ENCODE measurements at places on chromosomes 6 and 20.

GRCh38 chr6:6588064-6588923 lies at the start of gene LY86:
TSS of gene LY86 (plus strand) at chr6:6588720. CDS start at chr6:6588735, 15 bp downstream.
- no peak for DNase-seq

DNA sequence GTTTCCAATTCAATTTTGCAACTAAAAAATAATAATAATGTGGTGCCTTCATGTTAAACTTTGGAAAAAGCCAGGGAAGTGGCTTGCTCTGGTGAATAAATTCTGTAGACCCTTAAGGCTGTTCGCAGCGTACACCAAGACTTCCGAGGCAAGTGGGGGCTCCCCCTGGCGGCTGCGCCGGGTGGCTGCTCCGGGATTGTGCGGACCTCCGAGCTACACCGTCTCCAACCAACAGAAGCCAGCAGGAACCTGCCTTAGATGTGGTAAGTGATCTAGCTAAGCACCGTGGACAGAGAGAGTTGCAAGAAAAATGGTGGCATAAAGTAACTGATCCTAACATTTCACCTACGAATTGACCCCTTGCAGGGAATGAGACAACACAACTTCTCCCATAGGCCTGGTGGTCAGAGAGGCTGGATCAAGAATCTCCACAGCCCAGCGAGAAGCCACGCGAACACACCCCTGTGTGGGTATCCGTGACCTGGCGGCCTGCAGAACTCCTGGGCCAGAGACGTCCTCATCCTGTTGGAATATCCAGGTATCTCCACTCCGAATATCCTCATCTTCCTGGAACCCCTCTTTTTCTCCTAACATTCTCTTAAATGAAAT lies 69.6 kb downstream of the TBXT start:
- DNase-seq = peak; percentile 45

DNA sequence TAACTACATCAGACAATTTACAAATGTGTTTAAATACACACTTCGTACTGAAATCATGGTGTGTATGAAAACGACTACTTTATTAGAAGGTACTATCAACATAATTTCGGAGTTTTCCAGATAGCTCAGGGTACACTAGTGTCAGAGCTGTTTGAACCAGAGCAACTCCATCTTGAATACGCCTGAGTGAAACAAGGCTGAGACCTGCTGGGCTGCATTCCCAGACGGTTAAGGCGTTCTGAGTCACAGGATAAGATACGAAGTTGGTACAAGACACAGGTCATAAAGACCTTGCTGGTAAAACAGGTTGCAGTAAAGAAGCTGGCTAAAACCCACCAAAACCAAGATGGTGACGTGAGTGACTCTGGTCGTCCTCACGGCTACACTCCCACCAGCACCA lies 167.6 kb downstream of the THBS2 start:
- DNase-seq = no peak

DNA sequence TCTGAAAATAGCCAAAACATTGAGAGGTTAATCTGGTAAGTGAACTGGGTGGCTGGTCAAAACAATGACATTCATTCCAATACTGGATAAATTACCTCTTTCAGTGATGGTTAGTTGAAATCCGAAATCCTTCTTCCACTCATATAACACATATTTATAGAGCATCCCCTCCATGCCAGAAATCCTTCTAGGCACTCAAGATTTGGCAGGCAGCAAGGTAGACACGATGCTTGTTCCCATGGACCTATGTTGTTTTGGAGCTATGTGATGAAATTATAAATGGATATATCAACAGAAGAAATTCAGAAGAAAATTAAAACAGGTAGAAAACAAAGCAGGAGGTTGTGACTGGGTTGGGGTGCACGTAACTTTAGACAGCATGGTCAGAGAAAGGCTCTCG lies 26.3 kb upstream of the SNRPB2 start:
- DNase-seq = no peak

GRCh38 chr6:149220882-149221773 lies 96.4 kb upstream of the TAB2 start:
- DNase-seq = no peak

GRCh38 chr20:48858075-48858790 lies 30.4 kb upstream of the PREX1 start:
- no peak for DNase-seq

DNA sequence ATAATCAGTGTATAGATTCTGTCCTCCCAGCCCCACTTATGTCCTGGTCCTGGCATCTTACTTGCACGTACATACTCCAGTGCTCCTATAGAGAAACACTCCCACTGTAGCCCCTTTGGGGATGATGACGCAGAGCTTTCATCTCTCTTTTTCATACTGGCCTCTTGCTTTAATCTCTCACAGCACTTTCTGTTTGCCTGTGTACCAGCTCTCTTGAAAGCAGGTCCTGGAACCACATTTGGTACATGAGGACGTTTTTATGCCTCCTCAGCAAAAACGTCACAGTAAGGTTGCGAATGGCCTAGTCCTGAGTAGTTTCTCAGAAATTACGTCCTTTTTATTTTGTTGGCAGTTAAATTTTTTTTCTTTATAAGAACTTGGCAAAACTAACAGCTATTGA lies 10.8 kb downstream of the L3MBTL3 start:
- no peak for DNase-seq

- no peak for DNase-seq
Observed at GRCh38 chr20:63129376-63129965, 86.5 kb downstream of the YTHDF1 start.

GRCh38 chr6:53412021-53412715 lies 63.4 kb upstream of the ELOVL5 start:
- DNase-seq = no peak

GRCh38 chr20:34049389-34049788 lies 55.7 kb downstream of the RALY start:
- DNase-seq = no peak

DNA sequence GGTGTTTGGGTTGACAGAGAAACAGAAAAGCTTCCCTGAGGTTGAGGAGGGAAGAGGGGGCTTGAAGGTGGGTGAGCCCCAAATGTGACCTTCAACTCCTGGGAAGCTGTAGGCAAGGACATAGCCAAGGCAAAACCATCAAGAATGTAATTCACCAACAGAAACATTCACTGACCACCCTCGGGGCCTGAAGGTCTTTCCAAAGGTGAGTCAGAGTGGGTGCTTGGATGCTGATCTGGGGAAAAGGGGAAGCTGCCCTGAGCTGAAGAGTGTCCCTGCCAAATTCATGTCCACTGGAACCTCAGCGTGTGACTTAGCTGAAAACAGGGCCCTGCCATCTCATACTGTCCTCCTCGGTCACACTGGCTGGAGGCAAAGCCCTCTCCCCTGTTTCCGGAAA lies 234.2 kb upstream of the SULF2 start:
- DNase-seq = no peak

GRCh38 chr6:154732538-154733182 lies 556 bp upstream of the SCAF8 start:
- no peak for DNase-seq

DNA sequence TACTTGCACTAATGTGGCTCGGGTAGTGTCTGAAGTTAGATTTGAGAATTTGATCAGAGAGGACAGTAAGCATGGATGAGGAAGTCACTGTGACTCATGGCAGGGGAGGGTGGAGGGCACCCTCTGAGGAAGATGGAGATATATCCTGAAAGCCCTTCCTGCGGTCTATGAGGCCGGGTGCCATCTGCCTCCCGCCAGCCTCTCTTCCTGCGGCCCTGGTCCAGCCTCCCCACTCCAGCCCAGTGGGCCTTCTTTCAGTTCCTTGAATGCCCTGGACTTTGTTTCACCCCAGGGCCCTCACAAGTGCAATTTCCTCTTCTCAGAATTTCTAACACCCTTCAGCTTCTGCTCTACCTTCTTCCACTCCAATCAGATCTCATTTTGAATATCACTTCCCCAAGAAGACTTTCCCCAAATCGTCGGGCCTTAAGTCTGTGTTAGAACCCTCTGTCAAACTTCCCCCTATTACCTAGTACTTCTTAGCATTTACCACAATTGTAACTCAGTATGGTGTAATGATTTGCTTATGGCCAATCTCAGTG lies 20.2 kb upstream of the TNFAIP3 start:
- no peak for DNase-seq

DNA sequence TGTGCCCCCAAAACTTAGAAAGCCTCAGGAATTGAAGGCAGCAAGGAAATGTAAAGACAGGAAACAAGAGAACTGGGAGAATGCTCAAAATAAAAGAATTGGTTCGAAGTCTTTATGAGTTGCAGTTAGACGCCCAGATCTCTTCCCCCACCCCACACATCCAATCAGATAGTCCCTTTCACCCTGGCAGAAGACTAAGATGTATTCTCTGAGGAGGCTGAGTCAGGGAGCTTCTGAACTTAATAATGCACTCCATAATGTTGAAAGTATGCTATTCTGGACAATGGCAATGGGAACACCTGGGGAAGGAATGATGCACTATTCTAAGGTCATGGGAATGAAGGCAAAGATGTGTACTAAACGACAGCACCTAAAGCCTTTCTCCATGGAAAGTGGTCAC lies 173.6 kb downstream of the MTFR2 start:
- peak; percentile 70 for DNase-seq

DNA sequence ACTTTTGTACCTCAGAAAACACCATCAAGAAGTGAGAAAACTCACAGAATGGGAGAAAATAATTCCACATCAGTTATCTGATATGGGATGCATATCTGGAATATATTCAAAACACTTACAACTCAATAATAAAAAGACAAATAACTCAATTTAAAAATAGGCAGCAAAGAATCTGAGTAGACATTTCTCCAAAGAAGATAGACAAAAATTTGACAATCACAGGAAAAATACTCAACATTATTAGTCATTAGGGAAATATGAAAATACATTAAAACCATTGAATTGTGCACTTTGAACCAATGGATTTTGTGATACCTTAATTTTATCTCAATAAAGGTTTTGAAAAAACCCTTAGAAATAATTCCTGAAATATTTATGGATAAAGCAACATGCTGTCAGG lies 36.9 kb upstream of the STMND1 start:
- DNase-seq = no peak

- no peak for DNase-seq
Observed at GRCh38 chr6:17225767-17226630, 55.2 kb upstream of the RBM24 start.

DNA sequence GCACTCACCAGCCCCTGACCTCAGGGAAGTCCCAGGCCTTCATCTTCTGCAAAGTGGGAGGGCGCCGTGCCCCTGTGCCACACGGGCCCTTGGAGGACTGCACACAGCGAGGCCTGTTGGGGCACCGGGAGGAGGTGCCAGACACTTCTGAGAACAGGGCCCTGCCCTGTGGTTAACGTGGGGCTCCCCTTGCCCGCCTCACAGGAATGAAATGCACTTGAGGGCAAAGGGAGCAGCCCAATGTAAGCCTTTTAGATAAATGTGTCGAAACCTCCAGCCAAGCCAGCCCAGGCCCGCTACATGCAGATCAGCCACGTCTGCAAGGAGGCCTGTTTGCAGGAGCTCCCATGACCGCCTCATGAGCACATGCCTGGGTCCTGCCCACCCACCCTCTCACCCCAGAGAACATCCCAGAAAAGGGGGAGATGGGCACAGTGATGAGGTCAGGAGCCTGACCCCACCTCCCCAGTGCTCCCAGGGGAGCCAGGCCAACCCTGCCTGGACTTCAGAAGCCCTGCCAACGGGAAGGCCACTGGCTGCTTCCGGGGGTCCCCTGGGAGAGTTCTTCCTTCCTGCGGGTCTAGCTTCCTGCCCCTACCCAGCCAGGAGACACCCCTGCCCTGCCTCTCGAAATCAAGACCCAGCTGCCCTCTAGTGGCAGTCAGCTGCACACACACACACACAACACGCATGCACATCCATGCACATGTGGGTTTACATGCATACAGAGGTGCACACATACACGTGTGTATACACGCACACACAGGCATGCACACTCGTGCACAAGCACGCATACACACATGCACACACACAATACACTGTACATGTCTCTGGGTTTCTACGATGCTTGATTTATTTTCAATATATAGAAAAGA lies 178.7 kb downstream of the TAF4 start:
- no peak for DNase-seq

DNA sequence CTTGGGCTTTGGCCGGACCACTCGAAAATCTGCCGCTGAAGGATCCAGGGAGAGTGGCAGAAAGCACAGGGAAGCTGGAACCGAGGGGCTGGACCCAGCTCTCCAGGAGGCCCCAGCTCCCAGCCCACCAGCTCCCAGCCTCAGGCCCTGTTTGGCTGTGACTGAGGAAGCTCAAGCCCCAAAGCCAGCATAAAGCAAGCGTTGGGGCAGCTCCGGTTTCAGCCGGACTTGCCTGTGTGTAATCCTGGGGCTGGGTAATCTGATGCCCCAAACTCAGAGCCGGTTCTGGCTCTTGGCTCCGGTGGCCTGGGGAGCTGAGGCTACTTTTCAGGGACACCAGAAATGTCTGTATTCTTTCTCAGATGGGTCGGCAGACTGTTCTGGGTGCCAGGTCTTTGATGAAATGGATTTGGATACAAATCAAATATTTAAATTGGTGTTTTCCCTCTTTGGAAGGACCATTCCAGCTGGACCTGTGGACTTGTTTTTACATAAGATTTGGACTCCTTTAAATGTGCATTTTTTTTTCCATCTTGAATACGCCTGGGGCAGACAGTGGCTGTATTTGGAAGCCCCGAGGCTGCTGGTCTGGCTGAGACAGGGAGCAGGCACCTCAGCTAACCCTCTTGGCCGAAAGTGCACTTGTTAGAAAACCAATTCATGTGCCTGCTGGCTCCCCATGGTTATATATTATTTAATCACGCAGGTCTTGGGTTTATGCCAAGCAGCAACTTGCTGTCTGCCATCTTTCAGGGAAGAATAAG lies 29.7 kb downstream of the RPP40 start:
- DNase-seq = peak; percentile 48

GRCh38 chr20:37529968-37530600 lies 2.4 kb upstream of the BLCAP start:
- DNase-seq = no peak

- no peak for DNase-seq
Observed at GRCh38 chr6:1873781-1874180, 264.1 kb downstream of the FOXC1 start.

- peak; percentile 89 for DNase-seq
Observed at GRCh38 chr6:43702534-43703440, 15.2 kb upstream of the MRPS18A start.

DNA sequence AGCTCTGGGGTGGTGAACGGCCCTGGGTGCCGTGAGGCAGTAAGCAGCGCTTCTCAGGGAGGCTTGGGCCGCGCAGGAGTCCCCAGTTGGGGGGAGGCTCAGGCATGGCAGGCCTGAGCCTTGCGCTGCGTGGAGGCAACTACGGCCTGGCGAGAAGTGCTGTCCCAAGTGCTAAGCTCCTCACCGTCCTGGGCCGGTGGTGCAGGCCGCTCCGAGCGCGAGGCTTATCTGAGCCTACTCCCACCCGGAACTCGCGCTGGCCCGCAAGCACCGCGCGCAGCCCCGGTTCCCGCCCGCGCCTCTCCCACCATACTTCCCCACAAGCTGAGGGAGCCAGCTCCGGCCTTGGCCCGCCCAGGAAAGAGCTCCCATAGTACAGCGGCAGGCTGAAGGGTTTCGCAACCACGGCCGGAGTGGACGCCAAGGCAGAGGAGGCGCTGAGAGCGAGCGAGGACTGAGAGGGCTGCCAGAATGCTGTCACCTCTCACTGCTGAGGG lies 1.8 kb upstream of the WRNIP1 start:
- no peak for DNase-seq

- DNase-seq = no peak
Observed at GRCh38 chr6:166584155-166584554, 2.3 kb downstream of the RAMACL start.

GRCh38 chr6:109010705-109011102 lies 83.9 kb downstream of the SESN1 start:
- no peak for DNase-seq

All from stromal cell of bone marrow (primary cell).